Activated T-cell treated with anti-CD3 and anti-CD28 coated beads, Interleukin-2, amount 50 U/mL, for 24 hours (primary cell): ENCODE measurements at places on chromosomes 3 and 15.

DNA sequence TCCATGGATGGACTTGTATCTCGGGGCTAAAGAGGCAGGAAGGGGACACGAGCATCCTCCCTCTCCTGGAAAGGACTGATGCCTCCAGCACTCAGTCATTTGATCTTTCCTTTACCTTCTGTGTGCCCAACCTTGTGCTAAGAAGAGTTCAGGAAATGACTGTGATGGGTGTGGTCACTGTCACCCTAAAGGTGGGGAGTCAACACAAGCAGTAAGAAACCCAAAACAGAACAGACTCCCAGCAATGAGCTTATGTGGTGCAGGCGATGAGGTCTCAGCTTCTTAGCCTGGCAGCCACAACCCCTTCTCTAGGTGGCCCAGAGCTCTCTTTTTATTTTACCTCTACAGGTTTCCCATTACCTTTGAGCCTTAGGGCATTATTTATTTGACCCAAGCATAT lies 3.8 kb downstream of the MPI start:
- no peak for DNase-seq

GRCh38 chr3:152056073-152056472 lies 182.6 kb downstream of the SUCNR1 start:
- DNase-seq, result no peak

DNA sequence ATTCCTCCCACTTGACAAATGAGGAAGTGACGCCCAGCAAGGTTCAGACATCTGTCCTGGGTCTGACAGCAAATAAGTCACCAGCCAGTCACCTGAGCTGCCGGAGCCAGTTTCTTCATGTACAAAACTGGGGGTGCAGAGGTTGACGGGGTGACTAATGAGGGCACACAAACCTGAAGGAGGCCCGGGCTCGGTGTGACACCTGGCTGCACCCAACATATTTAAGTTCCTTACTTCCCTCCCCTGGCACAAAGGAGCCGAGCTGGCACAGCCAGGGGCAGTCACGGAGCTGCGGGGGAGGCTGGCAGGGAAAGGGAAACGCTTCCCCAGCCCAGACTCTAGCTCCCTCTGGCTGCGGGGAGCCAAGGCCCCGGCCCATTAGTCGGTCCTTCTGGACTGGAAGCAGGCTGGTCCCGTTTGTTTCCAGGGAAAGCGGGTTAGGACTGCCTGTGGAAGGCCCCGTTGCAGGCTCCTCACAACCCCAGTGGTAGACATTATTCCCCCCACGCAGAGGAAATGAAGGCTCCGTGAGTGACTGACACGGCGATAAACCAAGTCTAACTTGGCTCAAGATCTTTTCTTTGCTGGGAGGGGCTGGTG lies 2.3 kb downstream of the FBXL22 start:
- peak; percentile 67 for DNase-seq

- no peak for DNase-seq
These were observed 279.7 kb downstream of the ZIC1 start for GRCh38 chr3:147688868-147689267.

GRCh38 chr3:125386811-125387210 lies 11.7 kb upstream of the ZNF148 start:
- no peak for DNase-seq

- DNase-seq, result no peak
These were observed 5.0 kb upstream of the CDV3 start for GRCh38 chr3:133568294-133569014.

- DNase-seq, result no peak
These were observed 9.3 kb downstream of the LRCH3 start for GRCh38 chr3:197800379-197800778.

DNA sequence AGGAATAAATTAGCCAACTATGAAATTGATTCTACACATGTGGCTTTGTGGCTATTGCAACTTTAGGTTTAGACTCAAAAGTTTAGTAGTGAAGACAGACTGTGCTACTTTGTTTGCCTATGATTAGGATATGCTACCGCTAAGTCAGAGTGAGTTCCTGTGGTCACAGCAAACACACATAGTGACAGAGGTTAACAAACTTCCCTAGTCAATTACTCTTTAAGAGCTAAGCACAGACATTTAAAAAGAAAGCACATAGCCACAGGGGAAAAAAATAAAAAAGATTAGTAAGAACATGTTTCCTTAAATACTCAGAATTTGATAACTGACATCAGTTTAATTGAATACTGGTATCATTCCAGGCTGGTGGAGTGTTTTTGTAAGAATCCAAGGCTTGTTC lies 207.1 kb downstream of the GBE1 start:
- DNase-seq, result no peak

- DNase-seq, result no peak
These were observed 231.5 kb upstream of the FEZF2 start for GRCh38 chr3:62604751-62605351.

DNA sequence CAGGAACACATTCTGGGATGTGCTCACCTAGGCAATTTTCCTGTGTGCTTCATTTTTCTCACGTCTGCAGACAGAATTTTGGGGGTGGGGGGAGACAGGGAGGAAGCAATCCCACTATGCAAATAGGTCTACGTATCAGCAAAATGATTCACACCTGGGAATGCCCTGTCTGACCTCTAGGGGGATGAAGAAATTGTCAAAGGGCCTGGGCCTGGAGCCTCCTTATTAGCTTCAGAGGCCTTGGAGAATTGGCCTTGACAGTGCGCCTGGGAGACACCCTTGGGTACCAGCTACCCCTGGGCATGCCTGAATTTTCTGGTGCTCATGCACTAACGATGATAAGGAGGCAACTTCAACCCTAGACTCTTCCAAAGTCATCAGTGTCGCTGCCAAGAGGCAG lies 207.5 kb downstream of the CADPS start:
- DNase-seq, result no peak

GRCh38 chr3:134087060-134087974 lies 57.6 kb upstream of the SLCO2A1 start:
- DNase-seq, result no peak

DNA sequence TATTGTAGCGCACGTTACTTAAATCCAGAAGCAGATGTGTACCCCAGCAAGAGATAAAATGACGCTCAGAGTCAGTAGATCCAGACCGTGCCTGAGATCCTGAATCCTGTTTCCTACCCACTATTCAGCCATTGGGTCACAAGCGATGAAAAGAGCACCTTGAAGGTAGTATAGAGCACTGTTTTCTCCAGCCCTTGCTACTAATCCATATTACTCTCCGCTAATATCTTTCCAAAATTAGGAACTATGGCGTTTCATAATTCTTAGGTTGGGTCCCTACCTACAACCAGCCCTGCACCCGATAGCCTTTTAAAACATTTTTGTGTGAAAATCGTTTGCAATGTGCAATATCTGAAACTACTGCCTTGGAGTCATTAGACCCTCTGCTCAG lies 596 bp downstream of the BTD start:
- no peak for DNase-seq

DNA sequence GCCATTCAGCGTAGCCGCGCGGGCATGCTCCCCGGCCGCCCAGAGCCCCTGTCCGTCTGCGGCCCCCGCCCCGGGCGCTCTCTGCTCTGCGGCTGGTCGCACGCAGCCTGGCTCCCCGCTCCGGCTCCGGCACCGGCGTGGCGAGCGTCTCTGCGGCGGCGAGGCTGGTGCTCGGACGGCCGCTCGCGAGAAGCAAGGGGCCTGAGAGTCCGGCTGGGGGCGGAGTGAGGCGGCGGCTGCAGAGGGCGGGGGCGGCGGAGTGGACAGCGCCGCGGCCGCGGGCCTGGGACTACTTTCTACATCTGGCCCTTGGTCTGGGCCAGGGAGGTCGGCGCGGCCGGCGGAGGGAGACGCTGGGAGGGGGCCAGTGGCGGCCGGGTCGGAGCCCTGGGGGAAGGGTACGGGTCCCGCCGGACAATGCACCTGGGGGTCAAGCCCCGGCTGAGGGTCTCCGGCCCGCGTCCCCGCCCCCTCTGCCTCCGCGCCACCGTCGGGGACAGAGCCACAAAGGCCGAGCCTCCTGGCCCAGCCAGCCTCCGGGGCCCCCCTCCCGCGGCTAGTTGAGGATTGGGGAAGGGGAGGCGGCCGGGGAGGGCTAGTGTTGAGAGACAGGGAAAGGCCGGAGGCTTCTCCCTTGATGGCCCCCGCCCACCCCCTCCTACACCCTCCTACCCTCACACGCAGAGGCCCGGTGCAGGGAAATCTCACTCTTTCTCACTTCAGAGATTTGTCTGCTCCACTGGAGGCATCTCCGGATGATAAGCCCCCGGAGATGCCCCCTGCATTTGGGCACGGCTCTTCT lies at the start of gene PRTG:
Gene PRTG (minus strand): TSS at position 226 of the 802 bp plus-strand sequence. CDS start 221 bp downstream, at position 5.
- no peak for DNase-seq

GRCh38 chr15:82855286-82856100 lies 46.1 kb downstream of the WHAMM start:
- no peak for DNase-seq

DNA sequence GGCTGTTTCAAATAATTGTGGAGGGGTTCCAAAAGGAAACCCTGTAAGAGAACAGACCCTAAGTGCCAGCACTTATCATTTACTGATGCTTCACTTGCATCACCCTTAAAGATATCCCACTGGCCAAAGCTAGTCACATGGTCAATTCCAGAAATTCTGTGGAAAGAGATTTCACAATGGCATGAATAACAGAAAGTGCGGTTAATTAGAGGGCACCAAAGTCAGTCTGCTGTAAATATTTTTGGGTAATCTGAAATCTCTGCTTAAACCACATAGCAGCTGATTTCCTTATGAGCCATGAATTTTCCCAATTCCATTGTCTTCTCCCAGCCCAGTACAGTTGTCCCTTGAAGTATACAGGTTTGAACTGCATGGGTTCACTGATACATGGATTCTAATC lies 346.1 kb downstream of the SI start:
- no peak for DNase-seq

GRCh38 chr15:75307778-75308390 lies 25.2 kb downstream of the GOLGA6D start:
- DNase-seq, result peak; percentile 36

DNA sequence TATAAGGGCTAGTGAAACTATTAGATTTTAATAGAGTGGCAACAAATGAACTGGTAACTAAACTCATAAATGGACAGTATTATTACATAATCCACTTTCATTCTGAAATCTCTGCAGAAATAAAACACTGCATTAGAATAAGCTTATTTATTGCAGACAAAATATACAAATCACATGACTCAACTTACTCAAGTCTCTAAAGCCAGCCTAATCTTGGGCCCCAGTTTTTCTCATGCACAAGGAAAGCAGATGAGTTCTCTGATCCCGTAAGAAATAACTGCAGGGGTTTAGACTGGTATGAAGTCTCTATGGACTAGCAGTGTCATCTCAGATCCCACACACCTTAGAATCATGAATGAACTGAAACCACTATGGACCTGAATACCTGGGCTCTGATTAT lies 5.8 kb downstream of the DLG1 start:
- DNase-seq, result no peak

DNA sequence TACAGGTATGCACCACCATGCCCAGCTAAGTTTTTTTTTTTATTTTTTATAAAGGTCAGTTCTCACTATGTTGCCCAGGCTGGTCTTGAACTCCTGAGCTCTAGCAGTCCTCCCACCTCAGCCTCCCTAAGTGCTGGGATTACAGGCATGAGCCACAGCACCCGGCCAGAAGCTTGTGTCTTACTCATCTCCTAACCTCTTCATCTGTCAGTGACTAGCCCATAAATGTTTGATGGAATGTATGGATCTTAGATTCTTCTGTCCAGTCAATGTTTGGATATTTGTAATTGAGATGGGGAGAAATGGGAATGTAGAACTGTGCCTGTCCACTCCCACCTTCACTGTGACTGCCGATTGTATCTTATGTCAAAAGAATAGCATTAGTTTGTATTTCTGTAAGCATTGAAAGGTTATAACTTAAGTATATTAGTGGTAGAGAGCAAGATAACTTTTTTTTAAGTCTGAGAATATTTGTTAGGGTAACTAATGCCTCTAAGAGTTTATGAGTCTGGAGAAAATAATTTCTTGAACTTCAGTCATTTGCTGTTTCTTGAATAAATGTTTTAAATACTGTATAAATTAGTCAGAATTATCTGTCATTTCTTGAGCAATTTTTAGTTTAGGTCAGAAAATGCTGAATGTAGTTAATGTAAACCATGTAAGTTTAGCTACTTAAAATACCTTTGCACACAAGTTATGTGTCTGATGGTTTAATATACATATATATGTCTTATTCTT lies 215.3 kb upstream of the CGNL1 start:
- no peak for DNase-seq

DNA sequence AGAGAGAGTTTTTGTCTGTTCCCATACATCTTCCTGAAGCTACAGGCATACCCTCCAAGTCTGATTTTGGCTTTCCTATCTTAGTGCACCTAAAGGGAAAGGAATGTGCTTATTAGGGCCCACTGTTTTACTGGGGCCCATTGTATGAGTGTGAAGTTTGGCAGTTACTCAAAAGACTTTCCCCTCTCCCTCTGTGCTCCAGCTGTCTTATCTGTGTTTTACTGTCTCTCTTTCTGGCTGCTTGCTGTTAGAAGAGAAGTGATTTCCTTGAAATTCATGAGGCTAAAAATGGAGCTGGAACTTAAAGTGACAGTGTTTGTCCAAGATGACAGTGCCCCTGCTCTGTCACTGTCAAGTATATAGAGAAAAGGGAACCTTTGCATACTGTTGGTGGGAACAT lies 436.2 kb downstream of the OCA2 start:
- DNase-seq, result no peak

DNA sequence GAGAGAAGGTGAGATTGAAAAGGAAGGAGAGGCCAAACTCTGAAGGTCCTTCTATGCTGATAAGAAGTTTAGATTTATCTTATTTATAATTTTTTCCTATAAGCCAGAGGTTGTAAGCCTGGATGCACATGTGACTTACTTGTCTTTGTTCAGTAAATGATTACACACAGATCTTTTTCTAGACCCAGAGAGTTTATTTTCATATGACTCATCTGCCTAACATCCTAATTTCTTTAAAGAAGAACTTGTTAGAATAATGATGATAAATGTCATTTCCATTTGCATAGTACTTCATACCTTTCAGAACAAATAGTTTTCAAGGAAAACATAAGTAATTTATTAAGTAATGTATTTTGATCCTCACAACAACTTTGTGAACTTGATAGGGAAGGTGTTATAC lies 434.8 kb upstream of the DPH6 start:
- no peak for DNase-seq

DNA sequence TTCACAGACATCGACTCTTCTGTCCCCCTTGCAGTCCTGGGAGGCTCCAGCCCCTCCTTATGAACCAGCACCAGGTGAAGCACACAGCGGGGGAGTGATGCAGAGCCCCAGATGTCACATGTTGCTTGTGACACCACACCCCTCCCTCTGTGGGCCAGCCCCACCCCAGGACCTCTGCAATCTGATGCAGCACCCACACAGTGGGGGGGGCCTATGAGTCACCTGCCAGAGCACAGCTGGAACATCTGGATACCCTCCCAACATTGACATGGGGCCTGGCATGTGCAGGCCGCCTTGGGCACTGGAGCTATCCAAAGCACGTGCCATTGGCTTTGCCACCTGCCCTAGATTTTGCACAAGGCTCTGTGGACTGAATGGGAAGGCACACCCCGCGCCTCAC lies 70.5 kb downstream of the FEM1B start:
- DNase-seq, result no peak

GRCh38 chr3:193548406-193548805 lies 6.3 kb downstream of the ATP13A4 start:
- DNase-seq, result no peak
